ENCODE measurements at places on chromosomes 3 and 15. TPM values are rescaled to one million over a fixed set of nuclear protein-coding genes. Genes with fewer than 3 reads are reported as not detected.

GPR27 gene
- 0.07 TPM for total RNA-seq

RETNLB gene
- not detected for total RNA-seq

DTX3L gene
- total RNA-seq = 29.9 TPM

A4GNT gene
- total RNA-seq = not detected

CLDND1 gene
- total RNA-seq = 110 TPM

MINAR1 gene
- total RNA-seq = 1.1 TPM

STAC gene
- not detected for total RNA-seq

SAMD7 gene
- total RNA-seq = not detected

IQCH gene
- total RNA-seq = 2.4 TPM

GJD2 gene
- total RNA-seq = not detected

CLDN16 gene
- total RNA-seq = not detected

GATM gene
- 0.66 TPM for total RNA-seq

ANKUB1 gene
- not detected for total RNA-seq

Measured in thoracic aorta endothelial cell (primary cell).